ENCODE measurements at places on chromosomes 3 and 15.
A peak's percentile ranks its signal among the peaks of the same experiment; 100 is the strongest.

DNA sequence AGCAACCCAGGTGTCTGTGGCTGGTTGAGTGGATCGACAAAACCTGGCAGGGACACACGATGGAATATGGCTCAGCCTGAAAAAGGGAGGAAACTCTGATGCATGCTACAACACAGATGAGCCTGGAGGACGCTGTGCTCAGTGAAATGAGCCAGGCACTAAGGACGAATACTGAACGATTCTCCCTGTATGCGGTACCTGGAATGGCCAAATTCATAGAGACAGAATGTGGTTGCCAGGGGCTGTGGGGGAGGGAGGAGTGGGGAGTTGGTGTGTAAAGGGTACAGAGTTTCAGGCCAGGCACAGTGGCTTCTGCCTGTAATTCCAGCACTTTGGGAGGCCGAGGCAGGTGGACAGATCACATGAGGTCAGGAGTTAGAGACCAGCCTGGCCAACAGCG is 35.1 kb downstream of the PCSK6 start:
- peaks cover 7% of the 10 kb centered on the region for H3K4me1 ChIP-seq
- DNase-seq, result no peak
- no peaks in the 10 kb centered on the region for H3K36me3 ChIP-seq
- H3K27me3 ChIP-seq, result peaks cover 18% of the 10 kb centered on the region

GRCh38 chr3:41681479-41681878 is 280.4 kb downstream of the ULK4 start:
- H3K27ac ChIP-seq, result no peak overlapping the region
- no peaks in the 10 kb centered on the region for H3K36me3 ChIP-seq
- no peak for DNase-seq
- H3K4me3 ChIP-seq, result no peak overlapping the region

DNA sequence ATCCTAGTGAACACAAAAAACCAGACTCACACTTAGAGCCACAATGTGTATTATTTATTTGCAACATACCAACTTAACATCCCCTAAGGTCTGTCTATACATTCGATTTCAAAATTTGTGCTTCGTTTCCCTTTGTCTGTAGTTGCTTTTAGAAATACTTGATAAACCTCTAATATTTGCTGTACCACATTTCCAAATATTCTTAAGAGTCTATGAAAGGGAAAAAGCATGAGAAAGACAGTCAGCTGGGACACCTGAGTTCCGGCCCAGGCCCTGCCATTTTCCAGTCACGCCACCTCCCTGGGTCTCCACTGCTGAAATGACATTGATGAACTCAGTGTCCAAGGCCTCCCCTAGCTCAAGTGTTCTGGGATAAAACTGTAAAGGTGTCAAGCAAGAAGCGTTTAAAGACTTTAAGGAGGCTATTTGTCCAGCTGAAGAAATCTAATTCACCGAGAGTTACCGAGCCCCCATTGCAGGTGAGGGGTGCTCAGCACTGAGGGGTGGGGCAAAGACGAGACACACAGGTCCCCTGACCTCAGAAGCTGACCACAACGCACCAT is 26.6 kb downstream of the LRRC2 start:
- peaks cover 51% of the 10 kb centered on the region for H3K4me1 ChIP-seq
- peak overlapping the region; percentile 55 for H3K27ac ChIP-seq
- peaks cover 6% of the 10 kb centered on the region for H3K27me3 ChIP-seq
- H3K36me3 ChIP-seq, result no peaks in the 10 kb centered on the region

DNA sequence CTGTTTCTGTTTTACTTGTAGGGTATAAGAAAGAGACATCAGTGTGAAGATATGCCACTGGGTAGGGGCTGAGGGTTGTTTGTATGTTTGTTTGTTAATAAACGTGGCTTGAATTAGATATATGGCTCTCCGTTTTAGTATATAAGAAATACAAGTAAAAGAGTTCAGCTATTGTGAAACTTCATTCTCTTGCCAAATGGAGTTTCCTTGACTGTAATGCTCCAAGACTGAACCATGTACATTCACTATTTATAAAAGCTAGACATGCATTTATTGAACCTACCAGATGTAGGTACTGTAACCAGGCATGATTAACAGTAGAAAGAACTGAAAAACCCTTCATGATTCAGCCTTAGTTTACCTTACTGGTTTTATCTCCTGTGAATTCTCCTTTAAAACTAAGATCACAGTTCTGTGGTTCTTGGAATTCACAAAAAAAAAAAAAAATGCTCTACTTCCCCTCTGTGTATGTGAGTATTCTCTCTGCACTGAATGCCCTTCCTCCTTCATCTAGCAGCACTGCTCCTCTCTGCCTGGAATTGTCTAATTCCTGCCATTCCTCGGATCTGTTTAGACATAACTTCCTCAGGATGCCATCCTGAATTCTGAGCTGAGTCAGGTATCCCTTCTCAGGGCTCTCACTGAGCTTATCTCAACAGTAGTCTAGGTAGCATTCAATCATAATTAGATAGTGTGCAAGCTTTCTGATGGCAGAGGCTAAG is 504.4 kb downstream of the FHIT start:
- no peaks in the 10 kb centered on the region for H3K27me3 ChIP-seq

- peaks cover 11% of the 10 kb centered on the region for H3K27me3 ChIP-seq
- no peak for DNase-seq
- H3K4me3 ChIP-seq, result no peak overlapping the region
- H3K27ac ChIP-seq, result no peak overlapping the region
- no peaks in the 10 kb centered on the region for H3K36me3 ChIP-seq
Observed at GRCh38 chr3:179286331-179286730, 35.4 kb upstream of the KCNMB3 start.

GRCh38 chr3:57600195-57600594 is 3.1 kb upstream of the ARF4 start:
- peak overlapping the region; percentile 91 for H3K27ac ChIP-seq
- H3K27me3 ChIP-seq, result no peaks in the 10 kb centered on the region
- H3K36me3 ChIP-seq, result peaks cover 15% of the 10 kb centered on the region
- no peak overlapping the region for H3K4me3 ChIP-seq
- H3K4me1 ChIP-seq, result peaks cover 25% of the 10 kb centered on the region
- no peak for DNase-seq

DNA sequence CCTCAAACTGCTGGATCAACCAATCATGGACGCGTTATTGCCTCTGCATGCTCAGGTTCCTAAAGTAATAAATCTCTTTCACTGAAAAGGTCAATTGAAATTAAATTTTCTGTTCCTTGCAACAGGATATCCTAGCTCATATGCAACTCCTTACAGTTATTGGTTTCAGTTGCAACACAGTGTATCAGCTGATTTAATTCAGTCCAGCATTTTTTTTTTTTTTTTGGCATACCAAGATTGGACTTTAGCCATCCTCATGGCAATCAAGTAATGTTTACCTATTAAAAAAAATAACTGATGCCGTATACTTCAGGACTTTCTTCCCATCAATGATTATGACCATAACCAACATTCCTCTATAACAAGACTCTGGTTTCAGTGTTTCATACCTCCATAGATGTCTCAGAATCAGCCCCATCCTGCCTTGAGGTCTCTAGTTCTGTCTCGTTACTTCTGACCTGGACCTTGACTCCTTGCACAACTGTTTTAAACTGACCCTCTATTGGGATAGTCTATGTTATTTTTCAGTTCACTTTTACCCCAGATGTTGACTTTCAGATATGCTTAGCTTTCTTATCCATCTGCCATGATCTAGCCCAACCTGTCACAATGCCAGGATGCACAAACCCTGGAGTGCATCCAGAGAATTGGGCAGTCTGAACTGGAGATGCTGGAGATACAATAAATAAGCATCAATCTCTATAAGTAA is 265.0 kb upstream of the GADL1 start:
- H3K4me1 ChIP-seq, result peaks cover 7% of the 10 kb centered on the region
- H3K27ac ChIP-seq, result no peak overlapping the region
- H3K4me3 ChIP-seq, result no peak overlapping the region
- H3K36me3 ChIP-seq, result no peaks in the 10 kb centered on the region

DNA sequence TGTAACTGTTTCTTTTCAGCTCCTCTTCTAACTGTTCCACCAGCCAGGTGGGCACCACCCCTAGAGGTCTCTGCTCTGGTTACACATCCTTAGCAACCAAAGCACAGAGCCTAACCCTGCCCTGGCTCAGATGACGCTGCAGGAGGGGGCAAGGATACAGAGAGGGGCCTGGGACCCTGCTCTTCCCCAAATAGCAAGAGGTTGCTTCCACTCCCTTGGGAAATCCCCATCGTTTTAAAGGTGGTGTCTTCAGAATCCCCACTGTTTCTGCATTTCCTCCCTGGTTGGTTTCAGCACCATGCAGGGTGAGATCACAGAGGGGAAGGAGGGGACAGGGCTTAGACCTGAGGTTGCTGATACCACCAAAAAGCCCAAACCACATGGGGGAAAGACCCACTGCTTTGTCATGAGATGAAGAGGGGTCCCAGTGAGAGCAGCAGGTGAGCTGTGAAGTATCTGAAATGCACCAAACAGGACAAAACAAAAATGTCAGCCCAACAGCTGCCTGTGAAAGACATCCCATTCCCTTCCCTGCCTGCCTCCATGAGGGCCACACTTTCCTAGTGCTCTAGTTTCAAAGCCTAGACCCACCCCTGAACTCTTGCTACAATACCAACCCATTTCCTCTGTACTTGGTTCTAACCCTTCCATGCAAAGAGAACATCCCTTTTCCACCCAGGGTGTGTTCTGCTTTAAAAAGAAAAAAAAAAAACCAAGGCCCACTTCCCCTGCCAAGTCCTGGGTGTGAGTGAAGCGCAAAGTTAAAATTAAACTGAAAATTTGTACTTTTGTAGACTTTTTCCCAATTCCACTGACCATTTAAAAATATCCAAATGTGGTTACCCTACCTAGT is 29.0 kb downstream of the ANP32A start:
- peak overlapping the region; percentile 77 for H3K4me3 ChIP-seq
- DNase-seq, result peak; percentile 61
- no peaks in the 10 kb centered on the region for H3K27me3 ChIP-seq
- H3K27ac ChIP-seq, result peak overlapping the region; percentile 89

- no peak overlapping the region for H3K4me3 ChIP-seq
- peaks cover 6% of the 10 kb centered on the region for H3K4me1 ChIP-seq
- peaks cover 7% of the 10 kb centered on the region for H3K27me3 ChIP-seq
- H3K27ac ChIP-seq, result no peak overlapping the region
- no peak for DNase-seq
- no peaks in the 10 kb centered on the region for H3K36me3 ChIP-seq
Observed at GRCh38 chr3:23646184-23646920, 159.4 kb upstream of the UBE2E1 start.

DNA sequence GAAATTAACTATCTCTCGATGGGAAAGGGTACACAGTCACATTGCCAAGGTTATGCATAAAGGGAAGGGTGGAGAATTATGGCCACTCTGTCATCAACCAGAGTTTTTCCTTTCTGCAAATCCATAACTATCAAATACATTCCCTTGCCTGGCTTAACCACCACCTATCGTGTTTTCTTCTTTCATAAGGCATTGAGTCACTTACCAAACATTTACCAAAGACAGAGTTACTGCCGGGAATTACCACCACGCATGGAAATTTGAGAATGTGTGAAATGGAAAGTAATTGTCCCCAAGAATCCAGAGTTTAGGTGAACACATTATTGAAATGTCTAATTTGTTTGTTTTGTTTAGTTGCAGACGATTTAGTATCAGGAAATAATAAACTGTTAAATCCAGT is 134.3 kb upstream of the LRRN1 start:
- H3K27ac ChIP-seq, result no peak overlapping the region
- H3K4me3 ChIP-seq, result no peak overlapping the region
- no peak for DNase-seq
- H3K36me3 ChIP-seq, result no peaks in the 10 kb centered on the region
- H3K27me3 ChIP-seq, result no peaks in the 10 kb centered on the region

- DNase-seq, result no peak
- H3K27me3 ChIP-seq, result no peaks in the 10 kb centered on the region
- H3K36me3 ChIP-seq, result no peaks in the 10 kb centered on the region
- H3K27ac ChIP-seq, result no peak overlapping the region
- H3K4me3 ChIP-seq, result no peak overlapping the region
- no peaks in the 10 kb centered on the region for H3K4me1 ChIP-seq
Observed at GRCh38 chr3:81503026-81503425, 258.4 kb downstream of the GBE1 start.

GRCh38 chr3:123076496-123077418 is 9.9 kb downstream of the PDIA5 start:
- H3K4me1 ChIP-seq, result peaks cover 35% of the 10 kb centered on the region
- H3K4me3 ChIP-seq, result no peak overlapping the region
- no peaks in the 10 kb centered on the region for H3K36me3 ChIP-seq
- no peak for DNase-seq

DNA sequence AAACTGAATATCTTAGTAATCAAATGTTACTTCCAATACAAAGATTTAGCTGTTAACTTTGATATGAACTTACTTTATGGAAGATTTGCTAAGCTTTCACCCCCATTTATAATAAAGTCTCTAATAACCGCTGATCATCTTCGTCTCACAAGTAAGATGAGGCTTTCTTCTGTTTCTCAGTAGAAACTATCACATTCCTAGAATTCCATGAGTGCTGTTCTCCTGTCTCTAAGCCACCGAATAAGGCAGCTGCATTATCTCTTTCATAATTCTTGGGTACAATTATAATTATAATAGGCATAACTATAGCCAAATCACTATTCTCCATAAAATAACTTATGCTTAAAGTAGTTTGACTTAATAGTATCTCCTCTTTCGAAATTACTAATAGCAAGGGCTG is 18.3 kb upstream of the SETMAR start:
- no peak for DNase-seq
- no peaks in the 10 kb centered on the region for H3K36me3 ChIP-seq
- H3K4me1 ChIP-seq, result no peaks in the 10 kb centered on the region
- H3K27me3 ChIP-seq, result no peaks in the 10 kb centered on the region
- H3K27ac ChIP-seq, result no peak overlapping the region
- H3K4me3 ChIP-seq, result no peak overlapping the region

DNA sequence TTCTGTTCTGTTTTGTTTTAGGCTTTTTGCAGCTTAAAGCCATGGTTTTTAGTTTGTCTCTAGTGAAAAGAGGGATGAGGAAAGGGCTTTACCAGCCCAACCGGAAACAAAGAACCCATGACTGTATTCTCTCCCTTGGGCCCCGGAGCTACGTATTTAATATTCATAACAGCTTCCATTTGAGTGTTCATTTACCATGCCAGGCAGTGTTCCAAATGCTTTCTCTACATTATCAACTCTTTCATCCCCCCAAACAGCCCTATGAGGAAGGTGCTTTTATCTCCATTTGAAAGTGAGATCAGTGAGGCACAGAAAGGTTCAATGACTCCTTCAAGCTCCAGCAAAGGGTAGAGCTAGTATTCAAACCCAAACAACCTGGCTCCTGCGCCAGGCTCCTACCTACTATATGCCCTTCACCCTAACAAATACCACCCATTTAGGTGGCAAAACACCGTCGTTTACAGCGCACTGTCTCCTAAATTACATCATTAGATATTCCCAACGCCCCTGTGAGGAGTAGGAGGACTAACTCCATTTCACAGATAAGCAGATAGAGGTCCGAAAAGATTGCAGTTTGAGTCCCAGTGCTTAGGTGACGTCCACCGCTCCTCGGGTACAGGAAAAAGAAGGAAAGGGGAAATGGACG is 27.9 kb downstream of the GTPBP8 start:
- H3K36me3 ChIP-seq, result peaks cover 12% of the 10 kb centered on the region
- H3K4me1 ChIP-seq, result peaks cover 60% of the 10 kb centered on the region
- peak overlapping the region; percentile 98 for H3K27ac ChIP-seq
- DNase-seq, result no peak

DNA sequence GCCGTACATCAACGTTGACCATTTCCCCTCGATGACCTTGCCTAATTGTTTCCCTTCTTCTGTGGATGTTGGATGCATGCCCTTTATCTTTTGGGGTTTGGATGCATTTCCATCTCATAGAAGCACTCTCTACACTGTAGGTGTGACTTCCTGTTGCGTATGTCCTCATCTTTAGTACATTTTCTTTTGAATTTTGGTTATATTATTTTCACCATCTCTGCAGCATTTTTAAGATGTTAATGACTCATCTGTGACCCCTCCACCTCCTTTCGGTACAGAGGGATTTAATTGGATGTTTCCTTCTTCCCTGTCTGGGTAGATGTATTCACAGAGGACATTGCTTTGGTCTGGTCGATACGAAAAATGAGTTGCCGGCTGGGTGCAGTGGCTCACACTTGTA is 172.1 kb downstream of the APBA2 start:
- no peak overlapping the region for H3K27ac ChIP-seq
- H3K4me1 ChIP-seq, result peaks cover 39% of the 10 kb centered on the region
- peaks cover 1% of the 10 kb centered on the region for H3K36me3 ChIP-seq
- H3K27me3 ChIP-seq, result no peaks in the 10 kb centered on the region
- no peak overlapping the region for H3K4me3 ChIP-seq

Measured in activated T-cell treated with anti-CD3 and anti-CD28 coated beads, Interleukin-2, amount 50 U/mL, for 72 hours (primary cell).